ENCODE measurements at places on chromosomes 4 and X. TPM values are rescaled to one million over a fixed set of nuclear protein-coding genes. Genes with fewer than 3 reads are reported as not detected.
A peak's percentile ranks its signal among the peaks of the same experiment; 100 is the strongest.

RP2 gene
- 19.1 TPM for total RNA-seq

DUSP21 gene
- total RNA-seq: not detected

HMX1 gene
- not detected for total RNA-seq

SERTM2 gene
- total RNA-seq: 0.05 TPM

CT45A1 gene
- total RNA-seq: not detected

DKC1 gene
- total RNA-seq: 28.5 TPM

C1QTNF7 gene
- total RNA-seq: 4.2 TPM

TSR2 gene
- 44.5 TPM for total RNA-seq

MBNL3 gene
- total RNA-seq: 40.5 TPM

ZNF41 gene
- total RNA-seq: 10.3 TPM

BCOR gene
- total RNA-seq: 21.3 TPM

GRCh38 chr4:125649452-125649851 is 334.7 kb downstream of the FAT4 start:
- no peak for DNase-seq

DNA sequence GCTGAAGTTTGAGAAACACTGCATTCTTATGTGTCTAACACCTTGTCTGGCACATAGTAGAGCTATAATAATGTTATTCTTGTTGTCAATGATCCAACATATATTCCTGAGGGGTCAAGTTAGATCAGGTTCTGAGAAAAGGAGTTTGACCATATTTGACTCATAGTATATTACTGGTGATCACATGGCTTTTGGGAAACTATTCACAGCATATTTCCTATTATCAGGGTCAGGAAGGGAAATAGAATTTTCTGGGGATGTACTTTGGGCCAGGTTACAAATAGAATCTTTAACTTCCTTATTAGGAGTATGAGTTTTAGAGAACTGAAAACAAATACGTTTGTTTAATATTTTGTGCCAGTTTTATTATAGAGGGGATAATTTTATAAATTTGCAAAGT is 11.6 kb downstream of the IL15 start:
- no peak for DNase-seq

- DNase-seq: peak; percentile 22
These were observed 32.7 kb upstream of the MAGED1 start for GRCh38 chrX:51860679-51861078.

- no peak for DNase-seq
These were observed 51.9 kb downstream of the FAM114A1 start for GRCh38 chr4:38919494-38919893.

DNA sequence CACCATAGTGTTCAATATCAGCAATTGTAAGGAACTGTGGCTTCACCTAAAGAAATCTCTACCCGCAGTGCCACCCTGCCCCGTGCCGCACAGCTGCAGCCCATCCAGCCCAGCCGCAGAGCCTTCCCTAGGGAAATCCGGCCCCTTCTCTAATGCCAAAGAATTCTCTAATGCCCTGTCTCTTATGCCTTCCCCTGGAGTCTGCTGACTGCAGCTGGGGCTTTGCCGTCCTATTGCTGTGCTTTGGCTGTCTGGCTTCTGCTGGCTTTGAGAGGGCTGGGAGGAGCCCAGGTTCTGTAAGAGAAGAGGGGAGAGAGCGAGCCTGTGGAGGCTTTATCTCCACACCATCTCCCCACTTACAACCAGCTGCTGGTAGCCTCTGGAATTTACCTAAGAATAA is 85.9 kb upstream of the HELT start:
- DNase-seq: peak; percentile 6

- no peak for DNase-seq
These were observed 15.4 kb downstream of the IGFBP7 start for GRCh38 chr4:57094832-57095223.

DNA sequence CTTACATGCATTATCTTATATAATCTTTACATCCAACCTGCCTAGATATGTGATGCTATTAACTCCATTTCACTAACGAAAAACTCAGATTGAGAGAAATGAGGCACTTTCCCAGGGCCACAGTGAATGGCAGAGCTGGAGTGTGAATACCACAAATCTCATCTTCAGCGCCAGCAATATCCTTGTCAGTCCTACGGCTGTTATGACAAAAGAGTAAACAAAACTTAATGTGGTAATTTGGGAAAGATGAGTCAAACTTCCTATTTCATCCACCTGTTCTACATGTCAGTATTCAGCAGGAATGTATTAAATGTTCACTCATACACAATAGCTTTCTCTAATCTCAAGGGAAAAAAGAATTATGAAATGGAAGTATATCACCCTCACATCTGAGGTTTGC is 56.9 kb downstream of the FAT1 start:
- DNase-seq: no peak

Measured in colonic mucosa (tissue), 4 donors.